Stimulated activated CD8-positive, alpha-beta memory T cell treated with anti-CD3 and anti-CD28 coated beads, Interleukin-12 subunit alpha, Interleukin-12 subunit beta, amount 100 ng/mL, for 4 hours (primary cell): ENCODE measurements at places on chromosomes 11 and 22.

DNA sequence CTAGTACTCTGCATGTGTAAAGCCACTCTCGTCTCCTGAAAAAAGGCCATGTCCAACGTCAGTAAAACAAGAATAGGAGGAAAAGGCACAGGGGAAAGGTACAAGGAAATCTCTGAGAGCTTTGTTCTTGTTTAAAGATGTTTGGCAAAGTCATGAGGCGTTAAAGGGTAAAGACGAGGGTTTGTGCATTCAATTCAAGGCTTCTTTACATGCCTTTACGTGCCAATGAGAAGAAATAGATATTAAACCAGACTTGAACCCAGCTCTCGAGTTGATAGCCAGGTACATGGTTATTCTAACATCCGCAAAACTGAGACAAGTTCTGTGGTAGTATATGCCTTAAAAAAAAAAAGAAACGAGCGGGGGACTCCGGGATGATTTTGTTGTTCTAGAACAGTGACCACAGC lies 704 bp upstream of the CFL1 start:
- no peak for DNase-seq

GRCh38 chr11:59429924-59430516 lies 3.8 kb upstream of the OR5A2 start:
- no peak for DNase-seq

GRCh38 chr11:106763501-106763900 lies 254.8 kb downstream of the GUCY1A2 start:
- no peak for DNase-seq

GRCh38 chr11:122745111-122745510 lies 89.6 kb downstream of the UBASH3B start:
- no peak for DNase-seq

DNA sequence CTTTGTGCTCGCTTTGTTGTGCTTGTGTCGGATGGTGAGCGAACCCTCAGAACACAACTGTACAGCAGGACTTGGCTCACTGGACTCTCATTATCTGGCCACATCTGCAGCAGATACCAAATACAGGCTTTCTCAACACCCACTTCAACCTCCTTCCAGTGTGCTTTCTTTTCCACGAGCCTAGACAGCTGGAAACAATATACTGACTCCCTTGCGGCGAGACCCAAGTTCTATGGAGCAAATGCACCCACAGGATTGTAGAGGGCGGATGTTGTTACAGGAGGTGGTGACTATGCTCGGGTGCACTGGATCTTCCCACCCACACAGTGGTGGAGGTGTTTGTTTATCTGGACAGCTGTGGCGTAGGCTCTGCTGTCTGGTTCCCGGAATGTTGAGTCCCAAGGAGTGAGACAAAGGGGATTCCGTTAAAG lies 204.3 kb downstream of the TENM4 start:
- DNase-seq = no peak

DNA sequence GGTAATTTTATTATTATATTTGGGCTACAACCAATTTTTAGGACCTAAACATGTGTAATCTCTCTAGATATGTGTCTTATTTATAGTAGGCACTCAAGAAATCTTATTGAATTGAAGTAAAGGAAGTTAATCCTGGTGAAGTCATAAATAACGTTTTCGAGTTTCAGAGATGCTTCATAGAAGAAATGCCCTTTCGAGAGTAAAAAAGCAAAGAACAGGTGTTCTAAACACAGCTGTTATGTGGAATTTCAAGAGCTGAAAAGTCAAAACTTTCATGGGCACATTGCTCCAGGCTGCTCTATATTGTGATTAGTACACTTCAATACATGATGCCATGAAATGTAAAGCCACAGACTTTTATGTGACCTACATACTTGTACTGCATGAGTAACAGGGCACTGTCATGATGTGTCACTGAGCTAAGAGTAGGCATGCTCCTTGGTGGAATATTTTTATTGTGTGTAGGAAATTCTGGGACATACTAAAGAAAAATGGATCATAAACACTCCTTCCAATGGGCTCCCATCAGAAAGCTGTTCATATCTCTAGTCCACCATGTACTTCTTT lies 7.2 kb upstream of the ELMOD1 start:
- no peak for DNase-seq

DNA sequence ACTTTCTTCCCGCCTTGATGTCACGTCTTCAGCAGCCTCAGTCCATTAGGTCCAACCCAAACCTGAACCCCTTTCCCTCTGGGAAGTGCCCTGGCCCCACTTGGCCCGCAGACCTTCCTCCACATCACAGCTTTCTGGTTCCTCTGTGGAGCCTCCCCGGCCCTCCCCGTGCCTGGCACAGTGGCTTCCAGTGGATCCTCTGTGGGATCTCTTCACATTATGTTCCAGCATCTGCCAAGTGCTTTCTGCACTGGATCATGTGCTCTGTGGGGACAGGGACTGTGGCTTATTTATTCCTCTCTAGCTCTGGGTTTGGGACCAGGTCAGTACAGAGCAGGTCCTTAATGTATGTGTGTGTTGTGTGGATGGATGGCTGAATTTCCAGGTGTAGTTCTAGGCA lies 30.9 kb downstream of the POLR3H start:
- no peak for DNase-seq

DNA sequence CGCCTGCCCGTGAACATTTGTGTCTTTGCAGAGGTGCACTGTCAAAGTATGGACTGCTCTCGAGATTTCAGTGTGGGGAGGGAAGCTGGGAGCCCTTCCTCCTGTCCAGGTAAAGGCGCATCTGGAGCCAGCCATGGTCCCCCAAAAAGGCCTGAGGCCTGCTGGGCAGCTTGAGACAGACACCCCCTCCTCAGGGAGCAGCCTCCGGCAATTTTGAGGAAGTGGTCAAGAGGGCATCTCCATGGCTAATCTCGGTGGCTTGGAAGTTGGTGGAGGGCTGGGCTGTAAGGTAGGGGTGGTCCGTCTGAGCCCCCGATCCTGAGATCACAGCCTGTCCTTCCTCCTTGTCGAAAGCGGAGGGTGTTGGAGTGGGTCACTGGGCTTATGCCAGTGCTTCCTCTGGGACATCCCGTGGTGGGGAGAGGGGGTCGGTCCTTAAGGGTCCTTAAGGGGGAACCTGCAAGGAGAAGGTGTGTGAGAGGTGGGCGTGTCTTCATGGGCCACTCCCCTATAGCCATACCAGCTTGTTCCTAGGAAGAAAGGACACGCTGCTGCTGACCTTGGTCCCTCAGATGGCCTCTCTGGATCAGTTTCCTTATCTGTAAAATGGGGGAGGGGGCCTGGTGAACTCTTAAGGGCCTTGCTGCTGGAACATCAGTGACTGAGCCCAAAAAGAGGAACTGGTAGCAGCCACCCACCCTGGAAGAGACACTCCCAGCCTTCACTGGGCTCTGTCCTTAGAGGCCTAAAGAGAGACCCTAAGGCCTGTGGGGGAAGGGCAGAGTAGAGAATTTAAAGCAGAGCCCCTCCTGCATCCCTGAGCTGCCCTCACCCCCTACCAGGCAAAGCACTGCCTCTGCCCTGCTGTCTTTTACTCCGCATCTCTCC lies 2.6 kb downstream of the KCNC1 start:
- DNase-seq = no peak

DNA sequence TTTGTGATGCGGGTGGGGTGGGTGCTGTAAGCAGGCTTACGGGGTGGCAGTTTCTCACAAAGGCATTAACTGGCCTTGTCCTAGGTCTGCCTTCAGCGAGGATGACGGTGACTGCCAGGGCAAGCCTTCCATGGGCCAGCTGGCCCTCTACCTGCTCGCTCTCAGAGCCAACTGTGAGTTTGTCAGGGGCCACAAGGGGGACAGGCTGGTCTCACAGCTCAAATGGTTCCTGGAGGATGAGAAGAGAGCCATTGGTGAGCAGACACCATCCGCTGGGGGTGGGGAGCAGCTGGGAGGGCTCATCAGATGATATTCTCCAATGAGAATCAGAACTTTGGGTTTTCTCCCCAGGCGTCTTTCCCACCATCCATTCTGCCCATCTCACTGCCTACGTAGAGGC lies 5.8 kb downstream of the TCN2 start:
- no peak for DNase-seq

GRCh38 chr11:115170133-115170815 lies 333.9 kb downstream of the CADM1 start:
- DNase-seq = no peak

DNA sequence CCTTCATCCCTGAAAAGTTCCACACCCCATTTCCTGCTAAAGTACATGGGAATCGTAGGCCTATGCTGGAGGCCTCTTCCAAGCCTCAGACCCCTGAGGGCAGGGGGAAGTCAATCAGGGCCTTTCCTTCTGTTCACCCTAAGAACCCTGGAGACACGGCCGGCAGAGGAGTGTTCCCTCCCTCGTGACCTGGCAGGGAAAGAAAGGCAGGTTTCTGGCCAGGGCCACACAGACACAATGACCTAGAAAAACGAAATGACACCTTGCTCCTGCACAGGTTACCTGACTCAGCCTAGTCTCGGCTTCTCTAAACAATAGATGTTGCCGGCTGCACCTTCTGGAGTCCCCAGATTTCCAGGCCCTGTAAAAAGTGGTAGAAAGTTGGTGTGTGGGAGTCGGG lies 60.6 kb upstream of the CADM1 start:
- no peak for DNase-seq

DNA sequence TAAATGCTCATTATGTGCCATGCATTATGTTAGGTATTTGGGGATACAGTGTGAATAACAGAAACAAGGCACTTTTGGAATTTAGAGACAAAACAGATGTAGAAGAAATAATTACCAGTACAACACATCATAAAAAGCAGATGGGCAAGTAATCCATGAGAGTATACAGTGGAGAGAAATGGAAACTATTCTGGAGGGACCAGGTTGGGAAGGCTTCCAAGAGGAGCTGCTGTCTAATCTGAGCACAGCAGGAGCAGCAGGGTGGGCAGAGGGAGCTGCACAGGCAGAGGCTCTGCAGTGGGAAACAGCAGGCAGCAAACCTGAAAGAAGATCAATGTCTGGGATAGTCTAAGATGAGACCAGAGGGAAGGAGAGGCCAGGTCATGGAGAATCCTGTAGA lies 268.7 kb upstream of the CCDC90B start:
- DNase-seq = no peak
